ENCODE measurements at places on chromosomes 13 and 19.

- DNase-seq, result peak; percentile 81
Observed at GRCh38 chr19:15449620-15450527, at the start of gene WIZ. Gene WIZ (minus strand): TSS chr19:15449956. CDS start chr19:15448307, 1,649 bp downstream.

GRCh38 chr13:51113186-51113881, 2.3 kb upstream of the C13orf42 start:
- no peak for DNase-seq

- no peak for DNase-seq
Observed at GRCh38 chr13:50650592-50651504, 192.6 kb downstream of the DLEU7 start.

DNA sequence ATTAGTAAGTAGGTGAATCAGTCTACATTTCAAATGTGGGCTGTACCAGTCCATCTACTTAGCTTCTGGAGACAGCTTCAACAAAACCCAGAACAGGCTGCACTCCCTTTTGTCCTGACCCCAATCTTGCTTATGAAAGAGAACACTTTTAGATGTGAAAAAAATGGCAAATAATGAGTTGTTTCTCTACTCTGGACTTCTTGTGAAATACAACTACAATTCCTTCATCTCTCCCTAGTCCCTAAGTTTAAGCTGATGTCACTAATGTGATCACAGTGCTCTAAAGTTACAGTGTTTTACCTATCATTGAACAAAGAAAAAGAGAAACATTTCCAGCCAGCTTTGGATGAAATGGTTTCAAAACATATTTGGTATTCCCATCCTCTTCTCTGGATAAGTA, 183.9 kb downstream of the LHFPL6 start:
- no peak for DNase-seq

DNA sequence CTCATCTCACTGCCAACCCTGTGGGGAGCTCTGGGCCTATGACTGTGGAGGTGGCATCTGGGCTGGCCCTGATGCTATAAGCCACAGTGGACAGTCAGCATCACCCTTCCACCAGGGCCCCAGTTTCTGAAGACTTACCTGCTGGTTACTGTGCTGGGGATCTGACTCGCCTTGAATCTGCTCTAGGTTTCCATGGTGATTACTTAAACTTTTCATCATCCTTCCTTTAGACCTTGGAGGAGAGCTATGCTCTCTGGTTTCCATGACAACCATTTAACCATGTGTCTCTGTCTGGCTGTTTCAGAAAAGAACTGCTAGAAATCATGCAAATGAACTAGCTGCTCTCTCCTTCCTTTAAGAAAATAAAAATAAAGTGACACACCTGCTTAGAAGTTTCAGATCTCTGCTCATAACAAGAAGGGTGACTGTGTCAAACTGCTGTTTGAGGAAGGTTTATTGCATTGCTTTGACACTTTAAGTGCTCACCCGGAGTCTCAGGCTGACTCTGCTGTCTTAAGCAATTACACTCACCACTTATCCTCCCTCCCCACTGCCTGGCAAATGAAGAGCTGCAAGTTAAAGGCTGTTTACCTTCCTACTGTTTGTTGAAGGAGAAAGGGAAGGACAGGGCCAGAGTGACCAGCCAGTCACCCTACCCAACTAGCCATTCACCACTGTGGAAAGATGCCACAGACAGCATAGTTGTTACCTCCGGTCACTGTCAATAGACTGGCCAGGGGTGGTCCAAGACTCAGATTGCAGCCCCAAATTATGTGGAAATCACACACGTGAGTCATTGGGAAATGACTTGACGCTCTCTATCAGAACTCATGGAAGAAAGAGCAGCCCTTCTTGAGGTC, 87.6 kb downstream of the HSPH1 start:
- DNase-seq, result peak; percentile 65

- no peak for DNase-seq
Observed at GRCh38 chr19:48174445-48175030, 4.1 kb downstream of the ZSWIM9 start.

GRCh38 chr13:73036566-73036965, 22.2 kb upstream of the KLF5 start:
- DNase-seq, result no peak

DNA sequence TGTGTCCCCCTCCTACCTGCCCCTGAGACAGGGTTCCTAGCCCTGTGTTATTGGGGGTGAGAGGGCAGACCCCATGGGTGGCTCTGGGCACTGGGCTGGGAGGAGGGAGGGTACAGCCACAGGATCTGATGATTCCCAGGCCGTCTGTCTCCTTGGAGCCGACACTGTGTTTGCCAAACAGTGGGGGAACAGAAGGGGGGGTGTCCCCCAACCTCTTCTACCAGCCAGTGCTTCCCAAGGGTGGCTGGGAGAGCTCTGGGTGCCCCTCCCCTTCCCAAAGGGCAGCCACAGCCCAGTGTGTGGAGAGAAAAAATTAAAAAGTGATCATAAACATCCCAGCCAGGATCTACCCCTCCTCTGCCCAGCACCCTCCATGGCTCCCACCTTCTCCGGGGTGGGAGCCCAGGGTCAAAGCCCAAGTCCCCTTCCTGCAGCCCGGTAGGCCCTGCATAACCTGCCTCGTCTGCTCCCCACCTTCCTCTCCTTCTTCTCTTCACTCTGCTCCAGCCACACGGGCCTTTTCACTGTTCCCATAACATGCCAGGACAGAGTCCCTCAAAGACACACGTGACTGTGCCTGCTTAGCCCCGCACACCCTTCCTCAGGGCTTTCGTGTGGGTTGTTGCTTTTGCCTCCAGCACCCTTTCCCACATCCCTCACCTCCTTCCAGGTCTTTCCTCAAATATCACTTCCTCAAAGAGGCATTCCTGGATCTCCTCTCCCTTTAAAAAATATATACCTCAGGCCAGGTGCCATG, 1.4 kb upstream of the PLIN4 start:
- DNase-seq, result no peak

- DNase-seq, result no peak
Observed at GRCh38 chr13:39767791-39768517, 112.5 kb downstream of the COG6 start.

GRCh38 chr13:50379584-50379983, 364.3 kb downstream of the KCNRG start:
- no peak for DNase-seq

DNA sequence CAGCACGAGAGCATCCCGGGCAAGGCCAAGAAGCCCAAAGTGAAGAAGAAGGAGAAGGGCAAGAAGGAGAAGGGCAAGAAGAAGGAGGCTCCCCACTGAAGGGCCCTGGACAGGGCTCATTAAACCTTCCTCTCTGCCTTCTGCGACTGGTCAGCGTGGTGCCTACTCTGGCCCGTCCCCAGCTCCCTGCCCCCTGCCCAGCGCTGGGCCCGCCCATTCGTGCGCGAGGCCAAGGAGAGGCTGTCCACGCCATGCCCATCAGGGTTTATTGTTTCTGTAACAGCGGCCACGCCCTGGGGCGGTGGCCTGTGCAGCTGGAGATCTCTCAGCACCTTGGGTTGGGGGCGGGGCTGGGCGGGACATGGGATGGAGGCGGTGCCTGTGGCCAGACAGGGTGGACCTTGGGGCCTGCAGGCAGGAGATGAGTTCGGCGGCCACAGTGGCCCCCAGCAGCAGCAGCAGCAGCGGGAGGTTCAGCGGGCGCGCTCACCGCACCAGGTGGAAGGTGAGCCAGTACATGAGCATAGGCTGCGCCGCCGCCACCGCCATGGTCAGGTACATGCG, 897 bp downstream of the C19orf33 start:
- DNase-seq, result no peak

DNA sequence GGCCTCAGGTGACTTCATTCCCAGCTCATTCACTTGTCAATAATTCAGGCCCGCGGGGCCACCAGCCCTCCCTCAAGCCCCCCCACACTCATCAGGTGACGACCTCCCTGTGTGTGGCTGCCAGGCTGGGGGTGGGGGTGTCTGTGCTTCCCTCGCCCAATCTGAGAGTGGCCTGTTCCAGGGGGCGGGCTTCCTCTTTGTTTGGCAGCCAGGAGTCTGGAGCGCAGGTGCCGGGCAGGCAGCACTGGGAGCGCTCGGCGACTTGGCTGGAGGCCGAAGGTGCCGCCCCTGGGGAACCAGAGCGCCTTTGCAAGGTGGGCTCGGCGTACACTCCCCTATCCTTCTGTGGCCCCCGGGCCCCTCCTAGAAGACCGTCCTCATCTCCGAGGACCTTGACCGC, 5.4 kb upstream of the ZNF98 start:
- DNase-seq, result no peak

- DNase-seq, result no peak
Observed at GRCh38 chr13:95209109-95209508, 92.1 kb downstream of the ABCC4 start.

GRCh38 chr13:102400675-102401145, 1.1 kb downstream of the FGF14 start:
- DNase-seq, result no peak

- DNase-seq, result no peak
Observed at GRCh38 chr13:72166102-72166650, 299.2 kb upstream of the DACH1 start.

DNA sequence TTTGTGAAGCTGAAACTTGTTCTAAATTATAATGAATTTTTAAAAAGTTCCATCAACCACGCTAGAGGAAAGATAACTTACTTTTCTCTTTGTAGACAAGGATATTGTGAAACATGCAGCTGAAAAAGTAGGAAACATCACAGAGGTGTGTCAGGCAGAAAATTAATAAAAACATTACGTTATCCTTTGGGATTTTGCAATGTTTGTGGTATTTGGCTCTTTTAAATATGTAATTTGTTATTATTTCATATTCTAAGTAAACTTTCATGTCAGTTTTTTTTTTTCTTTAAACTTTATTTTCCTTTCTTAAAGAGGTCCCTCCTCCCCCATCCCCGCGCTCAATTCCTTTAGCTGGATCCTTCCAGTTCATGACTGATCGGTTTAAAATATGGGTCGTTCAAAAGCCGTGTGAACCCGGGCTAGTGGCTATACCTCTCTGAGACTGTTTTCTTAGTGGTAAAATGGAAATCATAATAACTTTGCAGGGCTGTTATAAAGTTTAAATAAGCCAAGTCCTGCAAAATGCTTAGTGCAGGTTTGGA, 740 bp upstream of the CCDC61 start:
- no peak for DNase-seq

- no peak for DNase-seq
Observed at GRCh38 chr19:38731654-38732301, 12.5 kb downstream of the CAPN12 start.

GRCh38 chr13:22176968-22177520, 506.2 kb downstream of the FGF9 start:
- DNase-seq, result no peak

- DNase-seq, result no peak
Observed at GRCh38 chr13:43698758-43699157, 88.0 kb downstream of the ENOX1 start.

- no peak for DNase-seq
Observed at GRCh38 chr13:49210669-49211068, 9.5 kb upstream of the MLNR start.

GRCh38 chr13:89748716-89749115, 1598.8 kb upstream of the MIR17HG start:
- DNase-seq, result no peak

DNA sequence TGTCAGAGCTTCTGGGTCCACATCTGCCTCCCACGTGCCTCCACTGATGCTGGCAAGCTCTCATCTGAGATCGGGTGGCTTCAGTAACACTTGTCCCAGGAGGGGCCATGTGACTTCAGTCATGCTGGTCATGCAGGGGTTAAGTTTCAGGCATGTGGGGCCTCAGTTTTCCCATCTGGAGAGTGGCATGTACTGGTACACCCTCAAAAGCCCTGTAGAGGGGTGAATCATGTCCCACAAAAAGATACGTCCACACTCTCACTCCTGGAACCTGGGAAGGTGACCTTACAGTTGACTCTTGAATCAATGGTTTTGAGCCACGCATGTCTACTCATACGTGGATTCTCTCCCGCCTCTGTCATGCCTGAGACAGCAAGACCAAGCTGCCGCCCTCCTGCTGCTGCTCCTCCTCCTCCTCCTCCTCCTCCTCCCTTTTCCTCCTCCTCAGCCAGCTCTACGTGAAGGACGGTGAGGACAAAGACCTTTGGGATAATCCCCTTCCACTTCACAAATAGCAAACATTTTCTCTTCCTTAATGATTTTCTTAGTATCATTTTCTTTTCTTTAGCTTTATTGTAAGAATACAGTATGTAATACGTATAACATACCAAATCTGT, 53.7 kb downstream of the COMP start:
- DNase-seq, result no peak

DNA sequence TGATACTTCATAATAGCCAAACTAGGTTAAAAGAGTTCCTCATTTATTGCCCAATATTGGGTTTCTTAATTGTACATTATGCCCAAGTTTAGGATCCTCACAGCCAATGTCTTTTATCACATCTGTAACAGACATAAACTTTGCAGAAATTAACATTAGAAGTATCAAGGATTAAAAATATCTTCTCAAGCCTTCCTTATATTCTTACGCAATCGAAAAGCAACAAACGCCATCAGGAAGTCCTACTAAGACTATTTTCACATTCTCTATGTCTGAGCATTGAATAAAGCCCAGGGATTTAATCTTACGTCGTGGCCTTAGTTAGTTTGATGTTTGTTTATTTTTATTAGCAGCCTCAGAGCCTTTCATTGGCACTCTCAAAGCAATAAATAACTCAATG, 1660.4 kb upstream of the MIR17HG start:
- DNase-seq, result no peak

DNA sequence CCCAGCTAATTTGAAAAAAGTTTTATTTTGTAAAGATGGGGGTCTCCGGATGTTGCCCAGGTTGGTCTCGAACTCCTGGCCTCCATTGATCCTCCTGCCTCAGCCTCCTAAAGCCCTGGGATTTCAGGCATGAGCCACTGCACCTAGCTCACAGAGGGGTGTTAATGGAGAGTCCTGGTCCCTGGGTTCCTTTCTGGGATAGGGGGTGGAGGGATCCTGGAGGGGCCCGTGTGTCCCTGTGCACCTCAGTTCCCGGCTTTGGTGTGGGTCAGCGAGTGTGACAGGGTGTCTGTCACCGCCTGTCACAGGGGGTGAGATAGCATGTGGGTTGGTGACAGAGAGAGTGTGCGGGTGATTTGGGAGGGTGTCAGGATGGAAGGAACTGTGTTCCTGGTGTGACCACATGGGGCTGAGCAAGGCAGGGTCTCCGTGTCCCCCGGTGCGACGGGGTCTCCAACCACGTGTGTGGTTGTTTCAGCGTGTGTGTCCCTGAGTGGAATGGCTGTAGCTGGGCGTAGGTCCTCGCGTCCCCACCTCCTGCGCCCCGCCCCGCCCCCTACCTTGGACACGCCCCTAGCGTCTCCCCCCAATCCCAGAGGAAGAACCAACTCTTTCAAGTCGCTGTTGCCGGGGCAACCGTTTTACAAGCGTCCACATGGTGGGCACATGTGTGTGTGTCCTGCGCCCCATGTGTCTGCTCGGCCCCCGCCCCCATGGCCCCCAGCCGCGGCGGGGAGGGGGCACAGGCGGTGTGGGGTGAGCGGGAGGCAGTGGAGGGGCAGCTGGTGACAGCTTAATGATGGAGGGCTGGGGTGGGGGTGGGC, 2.9 kb upstream of the NRTN start:
- no peak for DNase-seq

- DNase-seq, result no peak
Observed at GRCh38 chr13:97023117-97023516, 28.8 kb upstream of the OXGR1 start.

- DNase-seq, result no peak
Observed at GRCh38 chr19:46984077-46985010, 35.3 kb upstream of the NPAS1 start.
